ENCODE measurements at places on chromosomes 16 and 17.

DNA sequence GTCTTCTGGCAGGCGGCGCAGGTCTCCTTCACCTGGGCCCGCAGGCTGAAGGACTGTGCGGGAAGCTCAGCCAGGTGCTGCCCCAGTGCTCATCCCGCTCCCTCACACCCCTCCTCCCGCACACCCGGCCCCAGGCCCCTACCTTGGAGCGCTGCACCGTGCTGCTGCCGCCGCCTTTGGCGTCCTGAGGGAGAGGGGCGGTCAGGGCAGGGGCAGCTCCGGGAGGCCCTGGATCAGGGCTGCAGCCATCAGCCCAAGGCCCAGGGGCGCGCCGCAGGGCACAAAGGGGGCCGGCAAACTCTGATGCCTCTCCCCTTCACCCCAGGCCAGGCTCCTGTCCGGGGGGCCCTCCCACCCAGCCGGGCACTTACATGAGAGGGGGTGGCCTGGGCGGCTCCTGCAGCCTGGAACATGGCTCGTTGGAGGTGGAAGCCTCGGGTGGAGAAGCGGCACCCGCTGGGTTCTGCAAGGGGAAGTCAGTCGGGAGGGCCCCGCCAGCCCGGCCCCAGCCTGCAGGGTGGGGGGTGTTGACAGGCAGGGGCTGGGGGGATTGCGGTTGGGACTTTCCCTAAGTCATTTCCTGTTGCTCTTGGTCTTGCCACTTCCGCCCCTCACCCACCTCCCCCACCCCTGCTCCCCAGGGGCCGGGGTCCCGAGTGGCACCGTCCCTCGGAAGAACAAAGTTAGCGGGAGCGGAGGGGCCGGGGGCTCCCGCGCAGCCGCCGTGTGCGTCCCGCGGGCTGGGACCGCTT lies 863 bp downstream of the LIMD2 start:
- peak; percentile 64 for DNase-seq

- no peak for DNase-seq
Observed at GRCh38 chr17:39736319-39737165, 1.2 kb upstream of the GRB7 start.

GRCh38 chr16:11190588-11191560 lies 65.1 kb downstream of the SOCS1 start:
- no peak for DNase-seq

GRCh38 chr17:76504117-76504516 lies 2.9 kb upstream of the RHBDF2 start:
- DNase-seq, result no peak

- no peak for DNase-seq
Observed at GRCh38 chr17:83025636-83026280, 53.7 kb upstream of the METRNL start.

DNA sequence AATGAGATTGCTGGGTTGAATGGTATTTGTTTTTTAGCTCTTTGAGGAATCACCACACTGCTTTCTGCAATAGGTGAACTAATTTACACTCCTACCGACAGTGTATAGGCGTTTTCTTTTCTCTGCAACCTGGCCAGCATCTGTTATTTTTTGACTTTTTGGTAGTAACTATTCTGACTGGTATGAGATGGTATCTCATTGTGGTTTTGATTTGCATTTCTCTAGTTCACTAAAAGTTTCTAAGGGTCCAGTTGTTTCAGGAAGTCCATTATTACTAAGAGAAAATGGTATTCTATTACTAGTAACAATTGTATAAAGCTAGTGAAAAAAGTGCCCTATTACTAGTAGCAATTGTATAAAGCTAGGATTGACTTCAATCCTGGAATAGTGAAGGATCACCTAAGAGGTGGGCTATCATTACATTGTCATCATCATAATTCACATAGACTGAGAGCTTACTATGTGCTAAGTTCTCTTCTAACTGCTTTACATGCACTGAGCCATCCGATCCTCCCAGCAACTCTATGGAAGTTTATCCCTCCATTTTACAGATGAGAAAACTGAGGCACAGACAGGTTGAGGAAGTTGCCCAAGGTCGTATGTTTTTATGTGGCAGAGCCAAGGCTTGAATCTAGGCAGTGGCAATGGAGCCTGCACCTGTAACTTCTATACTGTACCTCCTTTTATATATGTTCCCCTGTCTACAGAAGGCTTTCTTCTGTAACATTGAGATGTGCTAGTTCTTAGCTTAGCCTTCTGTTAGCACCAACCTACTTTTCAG lies 13.4 kb upstream of the SMIM36 start:
- no peak for DNase-seq

DNA sequence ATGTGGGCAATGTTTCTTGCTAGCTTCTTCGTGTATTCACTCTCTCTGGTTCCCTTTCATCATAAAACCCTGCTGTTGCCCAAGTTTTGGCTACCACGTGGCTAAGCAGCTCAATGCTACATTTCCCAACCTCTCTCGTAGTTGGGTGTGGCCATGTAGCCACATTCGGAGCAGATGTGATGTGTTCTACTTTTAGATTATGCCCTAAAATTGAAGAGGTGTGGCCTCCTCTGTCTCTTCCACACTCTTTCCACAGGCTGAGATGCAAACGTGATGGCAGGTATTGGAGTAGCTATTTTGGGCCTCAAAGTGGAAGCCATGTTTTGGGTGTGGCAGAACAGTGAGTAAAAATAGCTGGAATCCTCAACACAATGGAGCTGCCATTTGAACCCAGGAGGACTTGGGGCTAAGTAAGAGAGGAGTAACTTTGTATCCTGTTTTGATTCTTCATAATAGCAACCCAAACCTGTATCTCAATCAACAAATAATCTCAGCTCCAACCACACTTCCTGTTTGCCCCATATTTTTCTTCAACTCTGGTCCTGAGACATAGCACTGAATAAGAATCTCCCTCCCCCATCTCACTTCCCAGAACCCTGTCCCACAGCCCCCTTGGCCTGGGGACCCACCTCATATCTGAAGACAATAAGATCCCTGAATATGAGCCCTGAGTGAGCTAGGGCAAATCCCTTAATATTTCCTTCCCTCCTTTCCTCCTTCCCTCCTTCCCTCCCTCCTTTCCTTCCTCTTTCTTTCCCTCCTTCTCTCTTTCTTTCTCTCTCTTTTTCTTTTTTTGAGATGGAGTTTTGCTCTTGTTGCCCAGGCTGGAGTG lies 4.0 kb downstream of the NUPR1 start:
- DNase-seq, result no peak

DNA sequence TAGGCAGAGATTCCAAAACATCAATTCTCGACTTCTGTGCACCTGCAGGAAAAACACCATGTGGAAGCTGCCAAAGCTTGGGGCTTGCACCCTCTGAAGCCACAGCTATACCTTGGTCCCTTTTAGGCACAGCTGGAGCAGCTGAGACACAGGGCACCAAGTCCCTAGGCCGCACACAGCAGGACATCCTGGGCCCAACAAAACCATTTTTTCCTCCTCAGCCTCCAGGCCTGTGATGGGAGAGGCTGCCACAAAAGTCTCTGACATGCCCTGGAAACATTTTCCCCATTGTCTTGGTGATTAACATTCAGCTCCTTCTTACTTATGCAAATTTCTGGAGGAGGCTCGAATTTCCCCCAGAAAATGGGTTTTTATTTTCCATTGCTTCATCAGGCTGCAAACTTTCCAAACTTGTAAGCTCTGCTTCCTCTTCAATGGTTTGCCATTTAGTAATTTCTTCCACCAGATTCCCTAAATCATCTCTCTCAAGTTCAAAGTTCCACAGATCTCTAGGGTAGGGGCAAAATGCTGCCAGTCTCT lies 24.3 kb upstream of the COL1A1 start:
- DNase-seq, result no peak

GRCh38 chr17:2244545-2245525 lies 58.8 kb downstream of the SMG6 start:
- peak; percentile 76 for DNase-seq

GRCh38 chr16:84726669-84727467 lies 27.1 kb downstream of the USP10 start:
- DNase-seq, result no peak

- DNase-seq, result no peak
Observed at GRCh38 chr17:78062596-78062995, 66.0 kb downstream of the TMC6 start.

GRCh38 chr17:44113382-44113781 lies 10.1 kb downstream of the HDAC5 start:
- no peak for DNase-seq

DNA sequence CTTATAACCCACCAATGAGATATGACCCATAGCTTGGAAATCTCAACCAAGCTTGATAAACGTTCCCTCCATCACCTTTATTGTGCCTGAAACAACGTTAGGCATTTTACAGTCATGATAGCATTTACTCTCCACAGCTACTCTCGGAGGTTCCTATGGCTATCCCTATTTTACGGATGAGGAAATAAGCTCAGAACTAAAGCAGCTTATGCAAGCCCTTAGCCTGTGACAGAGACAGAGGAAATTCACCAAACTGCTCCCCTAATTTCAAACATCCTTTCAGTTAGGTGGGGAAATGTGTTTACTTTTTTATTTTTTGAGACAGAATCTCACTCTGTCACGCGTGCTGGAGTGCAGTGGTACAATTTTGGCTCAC lies 18.7 kb downstream of the DCUN1D3 start:
- no peak for DNase-seq

- no peak for DNase-seq
Observed at GRCh38 chr17:40474419-40475002, 26.9 kb downstream of the TNS4 start.

DNA sequence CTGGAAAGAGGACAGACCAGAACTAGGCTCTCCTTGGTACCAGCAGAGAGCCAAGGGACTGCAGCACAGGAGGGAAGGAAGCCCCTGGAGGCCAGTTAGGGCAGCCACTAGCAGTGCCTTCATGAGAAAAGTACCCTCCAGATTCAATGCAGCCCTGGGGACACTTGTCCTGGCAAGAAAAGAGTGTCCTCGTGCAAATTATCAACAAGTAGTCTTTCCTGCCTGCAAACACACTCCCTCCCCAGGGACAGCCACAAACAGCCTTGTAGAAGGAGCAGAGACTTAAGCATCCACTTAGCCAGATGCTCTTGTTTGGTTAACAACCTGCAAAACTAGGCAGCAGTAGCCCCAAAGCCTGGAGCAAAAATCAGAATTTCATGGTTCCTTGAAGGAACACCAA lies 24.3 kb downstream of the CENPV start:
- no peak for DNase-seq

GRCh38 chr16:79217375-79218011 lies 383.0 kb downstream of the MAF start:
- DNase-seq, result no peak

GRCh38 chr17:17181666-17182597 lies 24.2 kb downstream of the PLD6 start:
- DNase-seq, result no peak

DNA sequence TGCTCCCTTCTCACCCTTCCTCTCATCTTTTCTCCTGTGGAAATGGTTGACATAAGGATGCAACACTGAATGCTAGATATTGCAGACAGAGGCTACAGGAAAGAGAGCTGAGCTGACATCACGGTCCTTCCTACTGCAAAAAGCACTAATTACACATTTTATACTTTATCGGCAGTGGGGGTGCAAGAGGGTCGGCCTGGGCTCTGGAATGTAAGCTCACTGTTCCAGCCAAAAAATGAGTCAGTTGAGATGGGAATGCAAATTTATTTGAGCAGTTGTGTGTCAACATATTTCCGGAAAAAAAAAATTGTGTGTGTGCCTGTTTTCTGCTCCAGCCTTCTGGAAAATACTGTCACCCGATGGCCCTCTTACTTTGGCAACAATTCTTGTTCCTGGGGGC lies 14.1 kb upstream of the MRTFB start:
- no peak for DNase-seq

GRCh38 chr17:39487946-39488345 lies 26.7 kb downstream of the CDK12 start:
- no peak for DNase-seq

DNA sequence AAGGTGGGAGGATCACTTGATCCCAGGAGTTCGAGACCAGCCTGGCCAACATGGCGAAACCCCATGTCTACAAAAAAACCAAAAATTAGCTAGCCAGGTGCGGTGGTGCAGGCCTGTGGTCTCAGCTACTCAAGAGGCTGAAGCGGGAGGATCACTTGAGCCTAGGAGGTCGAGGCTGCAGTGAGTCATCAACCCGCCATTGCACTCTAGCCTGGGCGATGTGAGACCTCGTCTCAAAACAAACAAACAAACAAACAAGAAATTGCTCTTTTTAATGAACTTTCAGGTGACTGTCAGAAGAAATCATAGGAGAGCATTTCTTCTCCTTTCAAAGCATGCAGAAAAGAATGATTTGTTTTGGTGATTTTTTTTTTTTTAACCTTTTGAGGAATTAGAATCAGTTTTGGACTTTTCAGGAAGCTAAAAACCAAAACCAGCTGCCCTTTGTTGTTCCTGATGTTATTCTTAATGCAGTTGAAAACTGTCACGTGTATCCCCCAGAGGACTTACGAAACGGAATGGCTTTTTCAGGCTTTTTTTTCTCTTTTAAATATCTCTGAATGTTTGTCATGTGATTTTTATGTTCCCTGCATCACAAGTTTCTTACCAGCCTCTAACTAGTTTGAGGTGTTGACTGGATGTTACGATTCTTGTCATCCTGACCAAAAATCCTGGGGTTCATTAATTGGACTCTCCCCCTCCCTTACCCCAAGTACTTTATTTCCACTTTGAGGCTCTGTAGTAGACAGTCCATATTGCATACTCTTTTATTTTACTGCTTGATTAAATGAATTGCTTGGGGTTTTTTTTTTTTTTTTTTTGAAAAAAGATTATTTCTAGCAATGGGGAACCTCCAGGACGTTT lies 34.1 kb downstream of the SNX29 start:
- no peak for DNase-seq

GRCh38 chr17:42536372-42537155 lies 523 bp downstream of the NAGLU start:
- peak; percentile 75 for DNase-seq

DNA sequence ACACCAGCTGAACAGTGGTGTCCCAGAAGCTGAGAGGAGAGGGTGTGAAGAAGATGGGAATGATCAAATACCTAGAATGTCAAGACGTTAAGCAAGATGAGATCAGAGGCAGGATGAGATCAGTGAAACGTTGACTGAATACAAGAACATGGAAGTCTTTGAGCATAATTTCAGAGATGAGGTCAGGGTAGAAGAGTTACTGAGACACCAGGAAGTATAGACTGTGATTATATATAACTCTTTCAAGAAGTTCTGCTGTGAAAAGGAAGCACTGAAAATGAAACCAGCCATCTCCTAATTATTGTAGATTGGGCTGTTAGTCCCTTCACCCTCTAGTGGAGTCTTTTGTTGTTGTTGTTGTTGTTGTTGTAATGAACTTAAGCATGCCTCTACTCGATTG lies 9.1 kb downstream of the SHCBP1 start:
- DNase-seq, result no peak

DNA sequence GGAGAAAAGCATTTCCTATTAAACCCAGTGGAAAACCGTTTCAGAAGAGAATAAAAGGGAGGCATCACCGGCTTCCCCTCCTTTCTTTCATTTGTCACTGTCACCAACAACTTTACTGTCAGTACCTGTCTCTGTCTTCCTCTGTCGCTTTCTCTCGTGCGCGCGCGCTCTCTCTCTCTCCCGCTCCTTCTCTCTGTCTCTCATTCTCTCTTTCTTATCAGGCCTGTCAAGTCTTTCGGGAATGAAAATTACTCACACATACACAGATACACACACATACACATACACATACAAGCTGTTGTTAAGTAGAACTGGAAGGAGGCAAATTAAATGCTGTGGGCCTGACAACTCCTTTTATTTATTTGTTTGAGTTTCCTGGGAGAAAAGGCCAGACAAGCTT lies 17.6 kb downstream of the MYOCD start:
- no peak for DNase-seq

DNA sequence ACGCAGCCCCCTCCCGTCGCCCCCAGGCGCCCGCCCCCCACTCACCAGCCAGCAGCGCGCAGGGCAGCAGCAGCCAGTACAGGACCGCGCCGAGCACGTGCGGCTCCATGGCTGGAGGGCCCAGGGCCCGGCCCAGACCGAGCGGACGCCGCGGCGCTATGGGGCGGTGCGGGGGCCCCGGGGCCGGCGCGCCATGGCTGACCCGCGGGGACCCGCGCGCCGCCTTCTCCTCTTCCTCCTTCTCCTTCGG lies 239 bp downstream of the PIEZO1 start:
- no peak for DNase-seq
